SK-N-SH (cell line): ENCODE measurements at places on chromosomes 2 and 18. TPM values are rescaled to one million over a fixed set of nuclear protein-coding genes. Genes with fewer than 3 reads are reported as not detected.

DNA sequence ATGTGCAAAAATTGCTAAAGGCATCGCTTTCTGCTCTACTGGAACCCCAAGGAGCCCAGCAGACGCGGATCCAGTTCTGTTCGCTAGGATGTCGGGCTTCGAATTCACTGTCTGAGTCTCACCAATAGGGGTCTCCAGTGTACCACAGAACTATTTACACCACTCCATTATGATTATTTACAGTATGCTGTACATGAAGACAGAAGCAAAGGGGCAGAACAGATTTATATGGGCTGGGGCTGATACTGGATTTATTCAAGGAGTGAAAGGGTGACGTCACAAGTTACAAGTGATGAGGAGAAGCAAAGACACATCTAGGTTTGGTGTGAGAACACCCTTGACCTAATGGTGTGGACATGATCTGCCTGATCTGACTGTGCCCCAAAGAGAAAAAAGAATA lies 185.3 kb upstream of the ATP5MC3 start:
- peak; percentile 49 for DNase-seq

Gene COL3A1
- 900 and 987 TPM in 2 replicates for polyA plus RNA-seq

DNA sequence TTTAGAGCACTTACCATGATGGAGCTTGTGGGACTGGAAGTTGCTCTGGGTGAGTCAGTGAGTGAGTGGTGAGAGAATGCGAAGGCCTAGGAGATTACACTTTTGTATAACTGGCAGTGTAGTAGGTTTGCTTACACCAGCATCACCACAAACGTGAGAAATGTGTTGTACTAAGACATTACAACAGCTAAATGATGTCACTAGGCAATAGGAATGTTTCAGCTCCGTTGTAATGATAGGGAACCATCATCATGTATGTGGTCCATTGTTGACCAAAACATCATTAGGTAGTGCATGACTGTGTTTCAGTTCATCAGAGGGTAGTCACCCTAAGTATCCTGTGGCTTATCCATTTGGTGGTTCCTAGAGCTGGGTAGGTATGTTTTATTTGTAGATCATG lies 11.9 kb downstream of the ZNF407 start:
- no peak for DNase-seq

DNA sequence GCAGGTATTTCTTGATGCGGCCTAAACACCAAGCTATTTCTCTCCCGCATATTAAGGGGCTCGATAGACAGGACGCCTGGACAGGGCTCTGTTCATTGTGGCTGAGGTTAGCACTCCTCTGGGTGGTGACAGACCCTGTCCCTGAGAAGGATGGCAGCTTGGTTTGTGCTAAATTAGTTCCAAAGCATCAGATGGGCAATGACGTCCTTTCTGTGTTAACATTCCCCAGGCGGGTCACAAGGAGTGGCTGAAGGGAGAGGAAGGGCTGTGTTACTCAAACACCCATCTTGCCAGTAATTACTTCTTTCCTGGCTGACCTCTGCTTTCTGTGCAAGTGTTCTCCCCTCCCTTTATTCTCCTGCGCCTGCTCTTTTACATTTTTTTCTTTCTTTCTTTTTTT lies 75.0 kb downstream of the TMEM247 start:
- DNase-seq, result no peak

DNA sequence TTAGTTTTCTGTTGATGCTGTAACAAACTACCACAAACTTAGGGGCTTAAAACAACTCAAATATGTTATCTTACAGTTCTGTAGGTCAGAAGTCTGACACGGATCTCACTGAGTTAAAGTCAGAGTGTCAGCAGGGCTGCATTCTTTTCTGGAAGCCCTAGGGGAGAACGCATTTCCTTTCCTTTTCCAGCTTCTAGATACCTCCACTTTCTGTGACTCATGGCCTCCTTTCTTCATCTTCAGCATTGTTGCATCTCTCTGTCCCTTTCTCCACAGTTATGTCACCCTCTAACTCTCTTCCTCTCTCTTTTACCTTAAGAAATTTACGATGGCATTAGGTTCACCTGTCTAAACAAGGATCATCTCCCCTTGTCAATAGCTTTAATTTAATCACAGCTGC lies 13.3 kb upstream of the PPP4R1 start:
- DNase-seq, result no peak

DNA sequence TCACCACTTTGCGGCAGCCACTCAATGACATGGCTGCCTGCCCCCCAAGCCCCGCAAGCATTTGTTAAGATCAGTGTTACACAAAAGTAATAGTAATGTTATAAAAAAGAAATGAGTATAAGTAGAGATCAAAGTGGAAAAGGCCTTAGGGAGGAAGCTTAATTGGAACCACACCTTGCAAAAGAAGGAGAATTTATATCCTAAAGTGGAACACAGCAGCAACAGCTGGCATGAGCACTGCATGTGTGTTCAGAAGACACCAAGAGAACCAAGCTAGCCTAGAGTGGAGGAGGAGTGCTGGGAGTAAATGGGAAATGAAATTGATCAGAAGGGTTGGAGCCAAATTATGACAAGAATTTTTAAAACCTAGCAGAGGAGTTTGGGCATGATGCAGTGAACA lies 73.1 kb upstream of the STK17B start:
- no peak for DNase-seq

Gene OTOS
- polyA plus RNA-seq, result not detected in 2 replicates

Gene HADHB
- polyA plus RNA-seq, result 108 and 137 TPM in 2 replicates

Gene LHCGR
- not detected in 2 replicates for polyA plus RNA-seq

GRCh38 chr2:128358941-128359731 lies 40.5 kb upstream of the HS6ST1 start:
- DNase-seq, result no peak

Gene IL18RAP
- not detected in 2 replicates for polyA plus RNA-seq

GRCh38 chr18:23181547-23181946 lies 46.3 kb downstream of the CABLES1 start:
- no peak for DNase-seq

DNA sequence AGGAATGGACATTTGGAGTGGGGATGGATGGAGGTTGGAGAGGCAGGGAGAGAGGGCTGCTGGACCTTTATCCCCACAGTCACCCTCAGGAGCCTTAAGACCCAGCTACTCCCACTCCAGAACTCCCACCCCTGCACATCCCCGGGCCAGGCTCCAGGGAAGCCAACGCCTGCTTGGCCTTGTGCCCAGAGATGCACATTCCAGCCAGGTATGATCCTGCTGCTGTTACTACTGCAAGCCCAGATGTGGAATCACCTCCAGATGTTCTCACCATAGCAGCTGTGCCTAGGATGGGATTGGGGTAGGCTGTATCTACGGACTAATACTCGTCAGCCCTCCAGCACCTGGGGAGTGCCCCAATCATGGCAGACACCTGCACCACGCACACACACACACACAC lies 71.7 kb downstream of the ZFP36L2 start:
- peak; percentile 27 for DNase-seq

GRCh38 chr2:68359889-68360288 lies 5.2 kb upstream of the PLEK start:
- no peak for DNase-seq

DNA sequence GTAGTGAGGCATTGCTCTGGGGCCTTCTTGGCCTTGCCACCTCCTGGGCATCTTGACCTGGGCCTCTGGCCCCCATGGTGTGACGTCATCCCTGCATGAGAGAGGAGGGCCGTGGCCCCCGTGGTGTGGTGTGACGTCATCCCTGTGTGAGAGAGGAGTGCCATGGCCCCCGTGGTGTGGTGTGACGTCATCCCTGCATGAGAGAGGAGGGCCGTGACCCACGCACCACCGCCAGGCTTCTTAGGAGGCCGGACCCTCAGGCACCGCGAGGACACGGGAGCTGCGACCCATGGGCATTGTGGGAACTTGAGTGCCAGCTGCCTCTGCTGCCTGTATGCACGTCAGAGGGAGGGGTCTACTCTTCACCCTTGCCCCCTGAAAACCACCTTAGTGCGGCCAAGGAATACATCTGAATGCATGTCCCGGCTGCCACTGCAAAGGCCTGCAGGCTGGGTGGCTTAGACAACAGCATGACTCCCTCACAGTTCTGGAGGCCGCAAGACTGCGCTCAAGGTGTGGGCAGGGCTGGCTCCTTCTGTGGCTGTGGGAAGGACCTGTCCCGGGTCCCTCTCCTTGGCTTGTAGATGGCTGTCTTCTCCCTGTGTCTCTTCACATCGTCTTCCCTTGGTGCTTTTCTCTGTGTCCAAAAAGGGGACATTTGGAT lies 20.8 kb upstream of the OTOS start:
- no peak for DNase-seq

DNA sequence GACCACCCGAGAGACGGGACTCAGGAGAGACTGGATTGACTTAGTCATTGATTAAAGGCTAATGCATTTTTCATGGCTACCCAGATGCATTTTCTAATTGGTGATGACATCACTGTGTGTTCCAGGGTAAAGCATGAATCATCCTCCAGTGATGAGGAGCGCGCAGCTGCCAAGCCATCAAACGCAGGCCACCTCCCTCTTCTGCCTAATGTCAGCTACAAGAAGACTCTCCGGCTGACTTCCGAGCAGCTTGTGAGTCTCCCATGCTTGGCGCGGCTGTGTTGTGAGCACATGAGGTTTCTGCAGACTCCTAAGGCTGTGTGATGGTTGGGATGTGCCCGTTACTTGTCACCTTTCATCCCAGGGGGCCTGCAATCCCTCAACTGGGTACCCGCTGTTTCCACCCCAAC lies 56.4 kb downstream of the LPIN1 start:
- DNase-seq, result no peak

DNA sequence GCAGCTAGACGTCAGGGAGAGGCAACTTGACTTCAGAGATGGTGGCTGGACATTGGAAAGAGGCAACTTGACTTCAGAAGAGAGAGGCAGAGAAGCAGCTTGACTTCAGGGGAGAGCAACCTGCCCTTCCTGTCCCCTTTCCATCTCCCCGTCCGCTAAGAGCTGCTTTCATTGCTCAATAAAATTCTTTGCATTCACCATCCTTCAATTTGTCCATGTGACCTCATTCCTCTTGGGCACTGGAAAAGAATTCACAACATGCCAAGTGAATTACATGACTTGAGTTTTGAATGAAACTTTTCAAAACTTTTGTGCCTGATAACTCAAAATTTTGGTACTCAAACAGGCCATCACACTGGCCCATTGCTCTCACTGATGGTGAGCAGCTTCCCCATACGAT lies 158.9 kb downstream of the DPP4 start:
- no peak for DNase-seq

DNA sequence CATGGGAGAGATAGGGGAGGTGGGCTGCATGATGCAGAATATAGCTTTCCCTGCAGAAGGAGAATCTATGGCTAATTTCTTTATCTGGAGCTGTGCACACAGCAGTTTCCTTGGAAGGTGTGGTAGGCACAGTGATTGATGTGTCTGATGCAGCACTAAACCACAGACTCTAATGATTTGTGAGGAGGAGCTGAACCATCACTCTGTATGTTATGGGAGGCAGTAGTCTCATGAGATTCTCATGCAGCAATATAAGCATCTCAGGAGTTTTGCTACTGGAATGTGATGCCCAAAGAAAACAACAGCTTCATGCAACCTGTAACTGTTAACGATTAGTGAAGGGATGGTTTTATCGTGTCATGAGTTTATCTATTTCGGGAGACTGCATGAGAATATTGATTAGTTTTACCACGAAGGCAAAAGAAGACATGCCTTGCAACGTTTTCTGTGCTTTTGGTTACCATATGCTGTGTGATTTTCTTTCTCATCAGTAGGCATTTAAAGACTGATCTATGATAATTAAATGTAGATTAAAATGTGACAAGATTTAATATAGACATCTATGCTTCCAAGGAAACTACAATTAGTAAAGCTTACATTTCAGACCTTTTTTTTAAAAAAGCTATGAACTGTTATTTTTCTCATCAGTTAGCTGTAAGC lies 286.8 kb downstream of the ARL6IP6 start:
- no peak for DNase-seq

Gene SERPINB3
- 0.07 TPM in 1 of 2 replicates, not detected in the other for polyA plus RNA-seq

Gene RAB3GAP1
- 10.9 and 14.0 TPM in 2 replicates for polyA plus RNA-seq

Gene SEPTIN2
- 226 and 330 TPM in 2 replicates for polyA plus RNA-seq

GRCh38 chr2:39918886-39919285 lies 139.8 kb upstream of the THUMPD2 start:
- no peak for DNase-seq

DNA sequence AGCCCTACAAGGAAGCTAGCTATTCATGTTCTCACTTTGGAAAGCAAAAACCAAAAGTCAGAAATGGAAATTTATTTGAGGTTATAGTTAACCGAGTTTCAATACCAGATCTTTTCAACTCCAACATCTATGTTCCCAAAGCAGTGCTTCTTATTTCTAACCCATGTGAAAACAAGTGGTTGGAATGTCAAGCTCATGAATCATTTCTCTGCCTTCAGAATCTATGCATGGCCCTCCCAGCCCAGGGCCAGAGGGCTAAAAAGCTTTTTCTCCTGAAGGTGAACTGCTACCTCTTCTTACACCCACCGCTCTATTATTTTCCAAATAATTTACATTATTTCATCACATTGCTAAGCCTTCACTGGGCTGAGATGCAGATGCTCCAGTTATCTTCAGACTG lies 158.4 kb downstream of the SP3 start:
- no peak for DNase-seq

Gene PROC
- polyA plus RNA-seq, result 0.06 and 0.10 TPM in 2 replicates

DNA sequence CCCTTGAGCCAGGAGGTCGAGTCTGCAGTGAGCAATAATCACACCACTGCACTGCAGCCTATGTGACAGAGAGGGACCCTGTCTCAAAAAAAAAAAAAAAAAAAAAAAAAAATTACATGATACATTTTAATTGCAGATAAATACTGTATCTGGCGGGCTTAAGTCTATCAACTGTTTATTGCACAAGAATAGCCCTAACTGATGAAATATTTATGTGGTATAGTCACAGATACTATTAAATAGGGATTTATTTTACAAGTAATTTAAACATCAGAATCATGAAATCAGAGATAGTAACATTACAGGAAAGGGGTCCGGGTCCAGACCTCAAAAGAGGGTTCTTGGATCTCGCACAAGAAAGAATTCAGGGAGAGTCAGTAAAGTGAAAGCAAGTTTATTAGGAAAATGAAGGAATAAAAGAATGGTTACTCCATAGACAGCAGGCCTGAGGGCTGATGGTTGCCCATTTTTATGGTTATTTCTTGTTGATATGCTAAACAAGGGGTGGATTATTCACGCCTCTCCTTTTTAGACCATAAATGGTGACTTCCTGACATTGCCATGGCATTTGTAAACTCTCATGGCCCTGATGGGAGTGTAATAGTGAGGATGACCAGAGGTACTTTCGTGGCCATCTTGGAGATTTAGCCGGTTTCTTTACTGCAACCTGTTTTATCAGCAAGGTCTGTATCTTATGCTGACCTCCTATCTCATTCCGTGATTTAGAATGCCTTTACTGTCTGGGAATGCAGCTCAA lies 166.6 kb downstream of the PMAIP1 start:
- no peak for DNase-seq

DNA sequence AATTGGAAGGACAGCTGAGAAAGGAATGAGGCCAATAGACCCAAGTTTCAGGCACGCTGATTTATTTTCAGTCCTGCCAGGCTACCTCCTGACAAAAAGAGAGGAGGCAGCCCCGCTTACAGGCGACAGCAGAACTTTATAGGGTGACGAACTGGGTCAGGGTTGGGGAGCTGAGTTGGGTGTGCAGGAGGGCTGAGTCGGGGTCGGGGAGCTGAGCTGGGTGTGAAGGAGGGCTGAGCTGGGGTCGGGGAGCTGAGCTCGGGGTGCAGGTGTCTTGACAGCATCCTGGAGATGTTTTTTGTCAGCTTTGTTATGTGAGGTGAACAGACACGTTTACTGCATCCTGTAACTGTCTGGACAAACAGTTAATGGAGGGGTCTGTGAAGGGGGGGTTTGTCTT lies 342.2 kb downstream of the ADCYAP1 start:
- DNase-seq, result no peak

GRCh38 chr2:40554665-40555294 lies 102.9 kb upstream of the SLC8A1 start:
- peak; percentile 32 for DNase-seq

- no peak for DNase-seq
These were observed 852.6 kb downstream of the DPP10 start for GRCh38 chr2:115294999-115295398.

- DNase-seq, result no peak
These were observed 60.0 kb downstream of the PIKFYVE start for GRCh38 chr2:208326016-208326415.
